Cortex of kidney (tissue), 1 donor: ENCODE measurements at places on chromosomes 6 and 20.

- DNase-seq = no peak
These were observed 183.1 kb downstream of the DTNBP1 start for GRCh38 chr6:15479761-15480160.

DNA sequence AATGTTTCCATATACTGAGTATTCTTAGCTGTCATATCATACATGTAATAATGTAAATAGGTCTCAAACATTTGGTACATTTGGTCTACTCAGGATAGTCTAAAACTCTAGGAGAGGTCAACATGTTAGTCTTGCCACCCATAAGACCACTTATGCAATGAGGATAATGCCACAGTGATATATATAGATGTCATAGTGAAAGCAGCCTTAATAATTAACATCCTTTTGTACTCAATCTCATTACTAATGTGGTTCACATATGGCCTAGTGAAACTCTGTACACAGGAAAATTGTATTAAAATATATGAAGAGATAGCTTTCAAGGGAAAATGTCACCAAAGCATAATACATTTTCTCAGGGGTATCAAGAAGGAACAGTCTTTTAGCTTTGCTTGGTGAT, 577.9 kb downstream of the TFAP2B start:
- no peak for DNase-seq

GRCh38 chr6:145086197-145086596, 649.1 kb downstream of the EPM2A start:
- DNase-seq = no peak

DNA sequence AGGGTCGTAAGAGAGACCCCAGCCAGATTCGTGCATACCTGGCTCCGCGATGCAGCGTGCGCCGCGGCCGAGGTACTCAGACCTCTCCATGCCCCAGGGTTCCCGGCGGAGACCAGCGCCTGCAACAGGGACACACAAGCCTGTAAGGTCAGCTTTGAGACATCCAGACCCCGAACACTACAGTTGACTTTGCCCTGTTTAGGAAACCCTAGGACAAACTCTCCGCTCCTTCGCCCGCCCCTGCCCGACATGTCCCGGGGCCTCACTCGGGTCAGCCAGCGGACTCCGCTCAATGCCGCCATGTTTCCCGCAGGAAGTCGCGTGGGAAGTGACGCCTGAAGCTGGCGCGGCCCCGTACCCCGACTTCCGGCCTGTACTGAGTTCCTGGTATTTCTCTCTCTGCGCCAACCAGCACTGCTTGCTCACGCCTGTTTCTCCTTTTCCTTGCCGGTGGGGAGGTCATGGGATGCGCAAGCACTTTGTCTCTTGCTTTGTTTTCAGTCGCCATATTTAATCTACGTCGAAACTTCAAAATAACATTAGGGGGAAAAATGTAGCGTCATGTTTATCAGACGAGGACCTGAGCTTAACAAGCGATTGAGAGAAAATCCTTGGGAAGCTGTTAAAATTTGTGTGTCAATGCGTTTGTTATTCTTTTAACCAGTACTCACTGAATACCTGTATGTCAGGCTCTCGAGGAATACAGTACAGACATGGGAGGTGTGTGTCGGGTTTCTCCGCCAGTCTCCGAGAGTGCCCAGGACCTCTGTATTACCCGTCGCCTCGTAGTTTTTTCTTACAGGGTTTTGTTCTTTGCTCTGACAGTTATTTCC, at the start of gene IDH3B:
IDH3B (minus strand) TSS at position 330 of the 833 bp plus-strand sequence; CDS start at position 302, 28 bp downstream.
- peak; percentile 17 for DNase-seq

GRCh38 chr6:145865595-145865994, 51.0 kb upstream of the FBXO30 start:
- no peak for DNase-seq

- no peak for DNase-seq
These were observed 151.1 kb downstream of the TRIM27 start for GRCh38 chr6:28772480-28773381.

- DNase-seq = no peak
These were observed 59.5 kb downstream of the ID4 start for GRCh38 chr6:19896693-19897010.

DNA sequence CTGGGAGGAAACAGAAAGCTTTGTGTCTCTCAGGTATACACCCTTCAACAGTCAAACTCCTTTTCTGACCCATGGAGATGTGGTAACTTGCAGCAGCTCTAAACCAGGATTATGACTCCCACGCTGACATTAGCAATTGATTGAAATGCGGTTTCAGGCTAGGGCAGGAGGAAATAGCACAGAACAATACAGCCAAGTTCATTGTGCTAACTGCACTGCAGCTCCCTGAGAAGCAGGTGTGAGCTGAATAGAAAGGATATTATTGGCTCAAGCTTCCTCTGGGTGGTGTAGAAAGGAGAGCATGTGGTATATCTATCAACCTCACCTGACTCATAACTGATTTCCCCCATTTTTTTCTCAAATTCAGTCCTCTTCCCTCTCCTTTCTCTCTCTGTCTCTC, 612.3 kb upstream of the BTBD3 start:
- no peak for DNase-seq

DNA sequence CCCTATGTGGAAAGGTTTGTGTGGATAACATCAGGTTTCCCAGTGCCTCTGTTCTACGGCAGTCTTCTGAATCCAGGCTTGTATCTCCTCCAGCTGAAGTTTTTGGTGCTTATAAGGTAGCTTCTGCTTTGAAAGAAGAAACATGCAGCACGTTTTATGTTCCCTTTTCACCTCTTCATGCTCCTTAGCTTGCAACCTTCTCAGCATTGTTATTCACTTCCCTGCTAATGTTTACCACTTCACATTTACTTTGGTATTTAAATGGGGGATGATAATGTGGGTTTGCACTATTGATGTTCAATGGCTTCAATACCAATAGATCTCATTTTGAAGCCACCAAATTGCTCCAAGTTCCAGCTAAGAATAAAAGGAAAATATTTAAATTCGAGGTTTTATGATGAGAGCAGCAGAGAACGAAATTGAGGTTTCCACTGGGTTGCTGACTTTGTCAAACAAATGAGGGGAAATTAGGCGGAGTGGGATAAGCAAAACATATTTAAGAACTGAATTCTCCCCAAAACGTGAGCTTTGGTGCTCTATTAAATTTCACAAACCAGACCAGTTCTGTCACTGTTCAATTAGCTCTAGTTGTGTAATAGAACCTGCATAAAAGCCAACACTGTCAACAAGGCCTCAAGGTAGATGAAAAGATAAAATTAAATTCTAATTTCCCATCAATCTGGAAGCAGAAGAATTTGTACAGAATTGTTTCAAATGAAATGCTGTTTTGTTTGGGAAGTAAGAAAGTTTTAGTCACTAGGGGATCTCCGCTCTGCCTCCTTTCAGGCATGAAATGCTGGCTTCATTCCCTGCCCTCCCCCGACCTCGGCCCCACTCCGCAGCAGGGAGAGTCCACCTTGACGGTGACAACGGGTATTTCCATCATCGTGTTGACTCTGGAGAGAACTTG, 1.4 kb downstream of the IL22RA2 start:
- no peak for DNase-seq

- DNase-seq = no peak
These were observed 32.2 kb downstream of the MYLK4 start for GRCh38 chr6:2718334-2719092.

GRCh38 chr6:19836799-19837510, at the start of gene ID4:
TSS of gene ID4 (plus strand) at chr6:19837370. CDS start at chr6:19837755, 385 bp downstream.
- peak; percentile 69 for DNase-seq

DNA sequence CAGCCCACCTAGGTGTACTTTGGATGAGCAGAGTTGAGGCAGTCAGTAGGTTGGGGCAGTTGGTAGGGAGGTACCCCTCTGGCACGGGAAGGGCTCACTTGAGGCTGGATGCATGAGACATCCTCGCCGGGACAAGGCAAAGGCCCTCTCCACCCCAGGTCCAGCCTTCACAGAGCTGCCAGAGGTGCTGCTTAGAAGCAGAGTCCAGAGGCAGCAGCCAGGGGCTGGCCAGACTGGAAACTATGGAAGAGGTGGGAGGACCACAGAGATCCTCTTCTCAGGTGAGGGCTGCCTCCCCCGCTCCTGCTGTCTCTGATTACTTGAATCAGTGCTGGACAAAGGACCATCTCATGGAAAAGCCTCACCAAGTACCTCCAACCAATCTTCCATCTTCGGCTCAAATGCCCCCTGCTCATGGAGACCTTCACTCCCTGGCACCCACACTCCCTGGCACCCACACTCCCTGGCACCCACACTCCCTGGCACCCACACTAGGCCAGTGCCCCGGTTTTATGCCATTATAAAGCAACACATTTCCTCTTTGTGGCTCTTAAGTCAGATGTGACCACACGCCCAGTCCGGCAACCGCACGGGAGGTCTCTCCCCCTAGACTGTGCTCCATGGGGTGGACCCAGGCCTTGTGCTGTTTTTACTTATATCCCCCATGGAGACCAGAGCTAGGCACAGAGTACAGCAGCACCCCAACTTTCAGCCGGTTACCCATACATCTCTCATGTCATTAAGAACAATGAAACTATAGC, 100.1 kb downstream of the YTHDF1 start:
- no peak for DNase-seq

DNA sequence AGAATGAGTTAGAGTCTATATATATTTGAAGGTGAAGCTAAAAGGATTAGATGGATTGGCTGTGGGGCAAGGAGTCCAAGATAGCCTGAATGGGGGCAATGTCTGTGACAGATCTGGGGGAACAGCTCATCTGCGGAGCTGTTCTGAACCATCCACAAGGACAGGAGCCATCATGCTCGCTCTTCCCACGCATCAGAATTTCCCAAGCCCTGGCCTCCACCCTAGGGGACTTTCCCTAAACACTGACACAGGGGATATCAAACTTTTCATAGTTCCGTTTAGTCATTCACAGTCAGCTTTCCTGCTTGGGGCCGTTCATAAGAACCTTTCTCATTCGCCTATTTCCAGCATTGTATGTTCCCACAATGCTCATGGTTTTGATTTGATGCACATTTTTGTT, 37.6 kb upstream of the CCN6 start:
- no peak for DNase-seq

GRCh38 chr20:1595333-1595732, 24.5 kb downstream of the SIRPB1 start:
- DNase-seq = no peak

DNA sequence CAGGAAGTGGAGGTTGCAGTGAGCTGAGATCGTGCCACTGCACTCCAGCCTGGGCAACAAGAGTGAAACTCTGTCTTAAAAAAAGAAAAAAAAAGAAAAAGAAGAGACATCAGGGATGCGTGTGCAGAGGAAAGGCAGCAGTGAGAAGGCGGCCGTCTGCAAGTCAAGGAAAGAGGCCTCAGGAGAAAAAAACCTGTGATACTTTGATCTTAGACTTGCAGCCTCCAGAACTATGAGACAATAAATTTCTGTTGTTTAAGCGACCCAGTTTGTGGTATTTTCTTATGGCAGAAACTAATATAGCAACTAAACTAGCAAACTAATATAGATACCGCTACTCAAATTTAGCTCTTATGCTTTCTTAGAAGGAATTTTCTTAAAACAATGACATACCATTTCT, 36.1 kb downstream of the FGD2 start:
- no peak for DNase-seq

- no peak for DNase-seq
These were observed 54.8 kb downstream of the UTRN start for GRCh38 chr6:144339859-144340452.

GRCh38 chr20:61967300-61967699, 98.4 kb downstream of the TAF4 start:
- DNase-seq = no peak

- no peak for DNase-seq
These were observed 35.9 kb downstream of the ATP9A start for GRCh38 chr20:51732096-51732791.

DNA sequence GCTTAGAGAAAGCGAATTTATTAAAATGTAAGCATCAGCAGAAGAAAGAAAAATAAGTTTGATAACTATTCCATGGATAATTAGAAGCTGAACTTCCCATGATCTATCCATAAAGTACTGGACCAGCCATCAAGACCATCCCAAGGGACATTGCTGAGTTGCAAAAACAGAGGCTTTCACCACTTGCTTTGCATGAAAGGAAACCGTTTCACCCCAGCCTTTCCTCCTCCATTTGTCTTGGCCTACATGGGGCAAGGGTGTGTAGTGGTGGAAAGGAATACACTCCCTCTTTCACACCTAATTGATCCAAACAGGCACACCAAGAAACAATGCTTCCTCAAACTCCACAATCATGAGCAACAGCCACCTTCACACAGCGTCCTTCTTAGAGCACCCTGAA, 10.4 kb downstream of the HIVEP2 start:
- DNase-seq = no peak

DNA sequence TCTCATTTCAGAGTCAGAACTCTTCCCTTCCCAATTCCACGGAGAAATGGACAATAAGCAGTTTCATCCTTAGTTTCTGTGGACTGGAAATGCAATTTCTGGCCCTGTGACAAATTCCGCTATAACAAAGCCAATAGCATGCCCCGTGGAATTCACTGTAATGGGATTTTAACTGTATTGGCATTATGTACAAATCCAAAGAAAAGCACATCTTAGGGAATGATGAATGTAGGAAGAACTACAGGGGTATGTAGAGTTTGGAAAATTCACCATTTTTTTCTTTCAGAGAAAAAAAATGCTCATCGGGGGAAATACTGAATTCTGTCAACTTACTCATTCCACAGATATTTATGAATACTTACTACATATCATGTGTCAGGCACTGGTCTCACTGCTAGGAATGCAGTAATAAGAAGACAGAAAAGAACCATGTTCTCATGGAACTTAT, 43.5 kb downstream of the KIF6 start:
- DNase-seq = no peak

DNA sequence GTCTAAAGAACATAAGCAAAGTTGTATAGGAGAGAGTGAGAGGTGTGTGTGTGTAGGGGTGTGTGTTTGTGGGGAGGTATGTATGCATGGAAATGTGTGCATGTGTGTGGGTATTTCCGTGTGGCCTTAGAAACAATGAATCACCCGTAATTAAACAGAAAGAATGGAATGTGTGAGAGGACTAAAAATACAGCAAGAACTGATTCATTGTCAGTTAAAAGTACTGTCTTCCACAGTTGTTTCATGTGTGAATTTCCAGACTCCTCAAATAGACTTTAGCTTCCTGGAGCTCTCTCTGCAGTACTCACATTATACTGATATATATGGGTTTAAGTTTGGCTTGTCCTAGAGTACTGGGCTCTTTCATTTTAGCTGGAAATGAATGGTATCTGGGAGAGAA, 145.7 kb downstream of the RIMS1 start:
- DNase-seq = no peak
